ENCODE measurements at places on chromosomes 5 and 9. TPM values are rescaled to one million over a fixed set of nuclear protein-coding genes. Genes with fewer than 3 reads are reported as not detected.

- DNase-seq = no peak
Measured at GRCh38 chr9:137075275-137075775, 2.0 kb upstream of the UAP1L1 start.

DNA sequence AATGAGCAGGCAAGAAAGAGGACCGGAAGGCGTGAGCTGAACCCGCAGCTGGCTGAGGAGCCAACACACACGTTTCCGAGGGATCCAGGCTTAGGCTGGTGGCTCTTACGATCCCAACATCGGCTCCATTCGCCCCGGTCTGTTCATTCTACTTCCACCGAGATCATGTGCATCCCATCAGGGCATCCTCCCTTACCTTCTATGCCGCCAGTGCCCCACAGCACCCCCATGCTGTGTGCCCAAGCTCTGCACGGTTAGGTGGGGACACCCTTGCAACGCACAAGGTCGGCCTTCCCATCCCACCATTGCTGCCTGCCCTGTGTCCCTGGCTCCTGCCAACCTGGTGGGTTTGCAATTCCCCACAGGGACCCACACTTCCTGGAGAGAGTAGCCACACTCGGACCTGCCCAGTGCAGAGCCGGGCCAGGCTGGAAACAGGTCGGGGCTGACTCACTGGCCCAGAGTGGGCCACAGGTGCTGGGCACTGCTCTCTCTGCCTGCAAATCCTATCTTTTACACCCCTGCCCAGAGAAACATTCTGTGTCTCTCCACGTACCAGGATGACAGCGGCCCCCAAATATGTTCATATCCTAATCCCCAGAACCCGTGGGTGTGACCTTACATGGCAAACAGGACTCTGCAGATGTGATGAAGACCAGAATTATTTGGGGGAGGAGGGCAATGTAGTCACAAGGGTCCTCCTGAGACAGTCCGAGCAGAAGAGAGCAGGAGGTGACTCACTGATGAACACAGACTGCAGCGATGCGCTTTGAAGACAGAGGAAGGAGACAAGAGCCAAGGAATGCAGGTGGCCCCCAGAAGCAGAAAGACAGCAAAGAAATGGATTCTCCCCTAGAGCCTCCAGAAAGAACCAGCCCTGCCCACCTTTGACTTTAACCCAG is 182.2 kb downstream of the AUH start:
- no peak for DNase-seq

- DNase-seq = no peak
Measured at GRCh38 chr5:83563631-83564030, 92.1 kb downstream of the VCAN start.

DNA sequence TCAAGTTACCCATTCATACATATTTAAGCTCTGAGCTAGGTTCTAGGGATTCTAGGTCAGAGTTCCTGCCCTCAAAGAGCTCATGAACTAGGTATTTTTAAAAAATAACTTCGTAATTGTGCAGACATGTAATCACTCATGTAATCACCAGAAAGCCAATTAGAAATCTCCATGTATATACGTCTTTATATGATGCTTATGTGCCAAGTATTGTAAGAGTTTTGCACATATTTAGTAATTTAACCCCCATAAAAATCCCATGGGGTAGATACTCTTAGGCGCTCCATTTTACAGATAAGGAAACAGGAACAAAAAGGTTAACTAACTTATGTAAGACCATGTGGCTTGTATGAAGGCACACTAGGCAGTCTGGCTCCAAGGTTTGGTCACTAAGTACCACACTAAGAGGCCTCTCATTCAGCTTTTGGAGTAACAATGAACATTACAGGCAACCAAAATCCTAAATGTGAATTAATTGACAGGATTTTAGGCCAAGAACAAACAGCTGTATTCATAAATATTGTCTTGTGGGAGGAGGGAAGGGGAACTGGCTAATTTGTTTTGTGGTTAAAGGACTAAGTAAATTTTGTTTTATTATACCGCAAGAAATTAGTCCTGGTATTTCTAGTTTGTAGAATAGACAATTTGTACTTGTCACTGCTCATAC is 1.7 kb upstream of the OTULINL start:
- no peak for DNase-seq

DNA sequence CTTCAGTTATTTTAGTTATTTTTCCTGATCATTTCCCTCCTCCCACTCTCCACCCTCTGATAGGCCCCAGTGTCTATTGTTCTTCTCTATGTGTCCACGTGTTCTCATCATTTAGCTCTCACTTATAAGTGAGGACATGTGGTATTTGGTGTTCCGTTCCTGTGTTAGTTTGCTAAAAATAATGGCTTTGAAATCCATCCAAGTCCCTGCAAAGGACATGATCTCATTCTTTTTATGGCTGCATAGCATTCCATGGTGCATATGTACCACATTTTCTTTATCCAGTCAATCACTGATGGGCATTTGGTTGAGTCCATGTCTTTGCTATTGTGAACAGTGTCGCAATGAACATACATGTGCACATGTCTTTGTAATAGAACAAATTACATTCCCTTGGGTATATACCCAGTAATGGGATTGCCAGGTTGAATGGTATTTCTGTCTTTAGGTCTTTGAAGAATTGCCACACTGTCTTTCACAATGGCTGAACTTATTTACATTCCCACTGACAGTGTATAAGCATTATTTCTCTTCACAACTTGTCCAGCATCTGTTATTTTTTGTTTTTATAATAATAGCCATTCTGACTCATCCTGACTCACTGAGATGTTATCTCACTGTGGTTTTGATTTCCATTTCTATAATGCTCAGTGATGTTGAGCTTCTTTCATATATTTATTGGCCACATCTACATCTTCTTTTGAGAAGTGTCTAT is 17.2 kb upstream of the DIRAS2 start:
- no peak for DNase-seq

GRCh38 chr5:14821100-14821845 is 50.3 kb downstream of the ANKH start:
- DNase-seq = no peak

GRCh38 chr5:178547052-178547666 is 43.0 kb downstream of the COL23A1 start:
- no peak for DNase-seq

GRCh38 chr5:91382530-91383026 is 539 bp downstream of the ARRDC3 start:
- DNase-seq = peak; percentile 56

DNA sequence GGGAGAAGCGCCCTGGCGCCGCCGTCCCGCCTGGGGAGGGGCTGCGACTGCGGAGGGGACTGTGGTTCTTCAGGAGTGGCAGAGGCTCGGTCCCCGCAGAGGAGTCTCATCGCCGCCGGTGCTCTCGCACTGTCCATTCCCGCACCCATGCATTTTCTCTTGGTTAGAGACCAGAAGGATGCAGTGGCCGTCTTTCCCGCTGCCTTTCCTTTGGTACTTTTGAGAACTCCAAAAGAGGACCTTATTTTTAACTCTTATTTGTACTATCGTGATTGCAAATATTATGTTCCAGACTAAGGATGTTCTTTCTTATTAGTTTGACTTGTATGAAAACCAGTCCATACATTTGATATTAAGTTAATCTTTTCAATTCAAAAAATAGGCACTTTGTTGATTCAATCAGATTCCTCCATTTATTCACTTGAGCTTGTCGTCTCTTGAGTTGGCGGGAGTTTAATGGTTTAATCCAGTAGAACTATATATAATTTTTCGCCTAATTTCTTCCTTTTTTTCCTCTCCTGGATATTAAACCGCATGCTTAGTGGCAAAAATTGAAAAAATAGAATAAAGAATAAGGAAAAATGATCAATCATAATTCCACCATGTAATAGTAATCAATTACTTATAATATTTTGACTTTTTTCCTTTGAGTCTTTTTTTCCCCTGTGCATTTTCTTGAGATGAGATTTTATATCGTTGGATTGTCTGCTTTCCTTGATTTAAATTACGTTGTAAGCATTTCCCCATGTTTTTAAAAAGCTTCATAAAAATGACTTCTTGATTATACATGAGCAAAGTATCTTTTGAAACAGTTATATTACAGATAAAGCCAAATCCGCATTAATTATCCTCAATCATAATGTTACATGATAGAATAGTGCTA is 861 bp downstream of the ZFYVE16 start:
- peak; percentile 50 for DNase-seq

DNA sequence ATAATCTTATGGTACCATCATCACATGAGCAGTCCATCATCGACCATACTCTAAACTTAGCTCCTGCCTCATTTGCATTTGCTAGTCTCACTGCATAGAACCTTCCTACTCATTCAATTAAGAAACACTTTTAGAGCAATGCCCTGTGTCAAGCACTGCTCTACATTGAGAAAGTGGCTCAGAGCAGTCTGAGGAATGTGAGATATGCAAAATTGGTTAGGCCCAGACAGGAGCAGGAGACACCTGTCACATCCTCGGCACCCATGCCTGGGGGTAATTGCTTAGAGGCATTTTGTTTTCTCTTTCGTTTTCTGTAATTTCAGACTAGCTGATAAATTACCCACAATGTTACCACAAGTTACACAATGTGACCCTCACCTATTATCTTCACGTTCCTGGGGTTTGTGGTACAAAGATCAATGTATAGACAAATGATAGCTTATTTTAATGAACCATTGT is 4.9 kb upstream of the RARS1 start:
- DNase-seq = no peak

DNA sequence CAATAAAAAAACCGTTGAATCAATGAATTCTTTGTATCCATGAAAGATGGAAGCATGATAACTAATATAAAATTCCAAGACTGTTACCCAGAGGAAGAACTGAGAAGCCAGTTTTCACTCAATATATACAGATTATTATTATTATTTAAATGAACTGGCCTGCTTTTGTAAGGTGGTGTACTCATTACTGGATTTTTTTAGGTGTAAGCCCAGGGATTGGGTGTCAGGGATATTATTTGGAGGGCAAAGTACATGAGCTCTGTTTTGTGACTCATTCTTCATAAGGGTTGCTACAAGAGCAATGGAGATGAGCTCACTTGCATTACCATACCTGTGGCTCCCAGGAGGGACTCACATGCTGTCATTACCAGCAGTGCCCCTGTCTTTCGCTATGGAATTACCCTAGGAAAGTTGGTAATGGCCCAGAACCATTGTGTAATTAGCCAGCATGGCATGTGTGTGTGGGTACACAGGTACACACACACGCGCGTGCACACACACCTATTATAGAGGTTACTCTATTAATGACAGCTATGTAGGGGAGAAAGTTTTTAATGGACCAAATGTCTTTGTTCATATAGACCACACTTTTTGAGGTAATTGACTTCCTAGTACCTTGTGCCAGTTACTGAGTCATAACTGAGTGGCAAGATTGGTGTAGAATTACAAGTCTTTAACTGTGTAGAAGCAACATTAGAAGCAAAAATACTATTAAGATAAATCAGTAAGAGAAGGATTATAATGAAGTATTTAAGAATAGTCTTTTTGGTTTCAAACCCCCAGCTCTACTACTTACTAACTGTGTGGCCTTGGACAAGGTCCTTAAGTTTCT is 143.4 kb downstream of the GDNF start:
- no peak for DNase-seq

RAI14 gene
- 3.9 TPM for total RNA-seq

LRRC70 gene
- total RNA-seq = 0.60 TPM

STING1 gene
- 107 TPM for total RNA-seq

CORO2A gene
- 5.1 TPM for total RNA-seq

TAF11L10 gene
- total RNA-seq = not detected
